Mesenchymal stem cell (in vitro differentiated cells and primary cell): ENCODE measurements at places on chromosomes 13 and 19.
A peak's percentile ranks its signal among the peaks of the same experiment; 100 is the strongest.

GRCh38 chr13:76035711-76036110 is 399.6 kb downstream of the LMO7 start:
- peak; percentile 51 for DNase-seq

GRCh38 chr13:41199526-41199925 is 5.2 kb upstream of the KBTBD7 start:
- DNase-seq, result no peak

DNA sequence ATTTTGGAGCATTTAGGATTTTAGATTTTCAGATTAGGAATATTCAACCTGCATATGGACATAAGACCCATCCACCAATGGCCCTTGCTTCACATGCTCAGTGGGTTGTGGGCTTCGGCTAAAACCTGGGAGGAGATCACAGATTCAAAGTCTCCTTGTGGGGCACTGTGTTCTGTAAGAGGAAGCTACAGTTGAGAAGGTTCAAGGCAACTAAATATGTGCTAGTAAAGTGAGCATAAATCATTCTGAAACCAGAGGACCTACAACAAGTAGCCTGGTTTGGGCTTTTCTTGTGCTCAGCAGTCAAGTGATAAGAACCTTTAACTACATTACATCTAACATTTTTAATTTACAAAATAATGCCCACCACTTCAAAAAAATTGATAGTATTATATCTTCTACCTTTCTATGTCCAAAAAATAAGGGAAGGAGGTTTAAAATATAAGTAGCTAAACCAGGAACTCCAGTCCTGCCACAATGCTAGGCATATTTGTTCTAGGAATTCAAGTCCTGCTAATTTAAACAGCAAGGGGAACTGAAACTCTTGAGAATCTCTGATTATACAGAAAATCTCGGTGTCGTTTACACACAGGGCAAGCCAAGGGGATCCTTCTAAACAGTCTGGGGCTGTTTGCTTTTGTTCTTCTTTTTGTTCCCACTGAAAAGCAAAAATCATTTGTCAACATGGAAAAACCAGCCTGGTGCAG is 36.6 kb downstream of the FOXO1 start:
- no peak for DNase-seq

DNA sequence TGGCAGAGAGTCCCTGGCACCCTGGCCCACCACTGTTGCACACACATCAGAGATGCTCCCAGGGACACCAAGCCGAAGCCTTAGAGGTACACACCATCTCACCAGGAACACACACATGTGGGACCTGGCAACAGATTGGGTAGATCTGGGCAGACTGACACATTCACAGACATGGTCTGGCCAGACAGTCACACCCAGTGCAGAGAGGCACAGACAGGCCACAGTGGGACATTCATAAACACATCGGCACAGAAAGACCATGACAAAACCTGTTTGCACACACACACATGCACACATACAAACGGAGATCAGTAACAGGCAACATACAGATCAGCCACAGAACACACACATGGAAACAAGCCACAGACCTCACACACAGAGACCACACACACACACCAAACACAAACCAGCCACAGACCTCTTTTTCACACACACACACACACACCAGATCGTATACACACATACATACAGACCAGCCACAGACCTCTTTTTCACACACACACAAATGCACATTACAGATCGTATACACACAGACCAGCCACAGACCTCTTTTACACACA is 6.3 kb upstream of the JUNB start:
- peak; percentile 76 for DNase-seq

- DNase-seq, result no peak
These were observed 2.4 kb upstream of the NCAN start for GRCh38 chr19:19209372-19209771.

GRCh38 chr19:44645407-44646048 is 1.8 kb downstream of the PVR start:
- peak; percentile 18 for DNase-seq

DNA sequence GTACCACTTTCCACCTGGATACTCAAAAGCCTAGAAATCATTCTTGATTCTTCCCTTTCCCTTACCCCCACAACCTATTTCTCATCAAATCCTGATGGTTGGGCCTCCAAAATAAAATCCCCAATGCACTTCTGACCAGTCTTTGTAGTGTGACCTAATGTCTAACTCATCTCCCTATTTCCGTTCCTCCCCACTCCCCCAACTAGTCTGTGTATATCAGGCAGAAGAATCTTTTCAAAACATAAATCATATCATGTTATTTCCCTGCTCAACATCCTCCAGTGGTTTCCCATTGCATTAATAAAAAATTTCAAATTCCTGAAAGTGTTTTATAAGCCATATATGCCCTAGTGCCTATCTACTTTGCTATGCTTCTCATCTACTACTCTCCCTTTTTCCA is 17.7 kb downstream of the CCDC122 start:
- no peak for DNase-seq

GRCh38 chr13:43573802-43574514 is 212.8 kb downstream of the ENOX1 start:
- peak; percentile 42 for DNase-seq

- DNase-seq, result no peak
These were observed 202.4 kb upstream of the SOX1 start for GRCh38 chr13:111864566-111864965.

DNA sequence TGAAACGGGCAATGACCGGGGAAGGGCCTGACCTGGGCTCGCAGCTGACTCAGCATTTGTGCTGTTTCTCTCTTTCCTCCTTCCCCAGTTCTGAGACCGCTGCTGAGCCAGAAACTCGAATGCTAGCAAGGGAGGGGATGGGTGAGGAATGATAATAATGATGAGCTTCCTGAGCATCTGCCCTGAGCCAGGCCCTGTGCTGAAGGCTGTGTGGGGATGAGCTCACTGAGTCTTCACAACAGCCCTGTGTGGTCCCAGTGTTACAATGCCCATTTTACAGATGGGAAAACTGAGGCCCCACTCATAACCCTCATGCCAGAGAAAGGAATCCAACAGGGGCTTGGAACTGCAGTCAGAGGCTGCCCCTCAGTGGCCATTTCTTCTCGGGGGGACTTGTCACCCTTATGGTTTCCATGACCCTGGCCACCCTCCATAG is 8.1 kb downstream of the SULT2B1 start:
- DNase-seq, result no peak

GRCh38 chr19:36572593-36573019 is 486 bp downstream of the ZNF529 start:
- DNase-seq, result no peak

DNA sequence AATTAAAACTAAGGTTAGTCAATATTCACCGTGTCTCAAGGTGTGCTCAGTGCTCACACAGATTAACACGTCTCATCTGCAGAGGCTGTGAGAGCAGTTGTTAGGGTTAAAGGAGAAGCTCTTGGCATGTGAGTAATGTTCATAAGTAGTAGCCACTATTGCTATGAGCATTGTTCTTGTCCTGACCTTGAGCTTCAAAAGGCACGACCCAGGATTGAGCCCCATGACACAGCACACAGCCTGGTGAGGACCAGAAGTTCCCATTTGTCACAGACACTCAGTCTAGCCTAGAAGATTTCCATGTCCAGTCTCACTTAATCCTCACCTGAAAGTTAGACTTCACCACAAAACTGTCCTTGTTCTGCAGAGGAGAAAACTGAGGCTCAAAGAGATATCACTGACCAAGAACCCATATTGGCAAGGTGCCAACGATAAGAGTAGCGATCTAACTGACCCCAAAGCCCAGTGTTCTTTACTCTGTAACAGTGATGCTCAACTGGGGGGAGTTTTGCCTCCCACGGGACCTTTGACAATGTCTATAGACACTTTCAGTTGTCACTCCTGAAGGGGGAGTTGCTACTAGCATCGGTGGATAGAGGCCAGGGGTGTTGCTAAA is 26.0 kb downstream of the FPR3 start:
- DNase-seq, result no peak

GRCh38 chr19:6963937-6964336 is 57.3 kb downstream of the MBD3L2B start:
- DNase-seq, result no peak

DNA sequence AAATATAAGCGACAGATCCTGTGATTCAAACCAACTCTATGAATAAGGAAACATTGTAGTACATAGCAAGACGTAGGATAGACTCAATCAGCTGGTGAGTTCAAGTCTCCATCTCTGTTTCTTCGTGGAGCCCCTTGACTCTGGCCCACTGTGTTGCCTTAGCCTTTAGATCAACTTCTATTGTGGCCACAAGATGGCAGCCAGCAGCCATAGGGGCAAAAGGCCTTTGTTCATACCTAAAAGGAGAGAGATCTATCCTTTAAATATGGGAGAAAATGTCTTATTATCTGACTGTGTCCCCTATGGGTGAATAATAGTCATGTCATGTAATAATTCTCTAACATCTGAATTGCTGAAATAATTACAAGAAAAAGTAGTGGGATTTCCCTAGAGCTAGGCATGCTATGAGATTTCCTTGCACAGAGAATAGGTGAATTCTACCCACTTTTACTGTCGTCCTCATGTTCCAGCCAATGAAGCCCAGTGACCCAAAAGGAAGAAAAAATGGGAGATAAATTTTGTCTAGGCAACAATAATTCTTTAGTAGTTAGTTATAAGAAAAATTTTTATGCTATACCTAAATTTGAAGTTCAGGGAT is 129.4 kb downstream of the PCDH20 start:
- DNase-seq, result no peak

- DNase-seq, result peak; percentile 73
These were observed at the start of gene KCTD15 for GRCh38 chr19:33796164-33796875. KCTD15 (plus strand) TSS chr19:33796870; CDS start chr19:33800455, 3,585 bp downstream.

- DNase-seq, result no peak
These were observed 421.6 kb upstream of the KLF12 start for GRCh38 chr13:74555651-74556420.

DNA sequence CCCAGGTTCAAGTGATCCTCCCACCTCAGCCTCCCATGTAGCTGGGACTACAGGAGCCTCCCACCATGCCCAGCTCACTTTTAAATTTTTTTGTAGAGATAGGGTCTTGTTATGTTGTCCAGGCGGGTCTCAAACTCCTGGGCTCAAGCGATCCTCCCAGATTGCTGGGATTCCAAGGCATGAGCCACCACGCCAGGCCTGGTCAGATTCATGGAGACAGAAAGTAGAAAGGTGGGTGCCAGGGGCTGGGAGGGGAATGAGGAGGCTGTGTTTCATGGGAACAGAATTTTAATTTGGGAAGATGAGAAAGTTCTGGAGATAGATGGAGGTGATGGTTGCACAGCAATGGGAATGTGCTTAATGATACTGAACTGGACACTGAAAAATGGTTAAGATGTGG is 22.3 kb downstream of the ARHGEF18 start:
- no peak for DNase-seq

DNA sequence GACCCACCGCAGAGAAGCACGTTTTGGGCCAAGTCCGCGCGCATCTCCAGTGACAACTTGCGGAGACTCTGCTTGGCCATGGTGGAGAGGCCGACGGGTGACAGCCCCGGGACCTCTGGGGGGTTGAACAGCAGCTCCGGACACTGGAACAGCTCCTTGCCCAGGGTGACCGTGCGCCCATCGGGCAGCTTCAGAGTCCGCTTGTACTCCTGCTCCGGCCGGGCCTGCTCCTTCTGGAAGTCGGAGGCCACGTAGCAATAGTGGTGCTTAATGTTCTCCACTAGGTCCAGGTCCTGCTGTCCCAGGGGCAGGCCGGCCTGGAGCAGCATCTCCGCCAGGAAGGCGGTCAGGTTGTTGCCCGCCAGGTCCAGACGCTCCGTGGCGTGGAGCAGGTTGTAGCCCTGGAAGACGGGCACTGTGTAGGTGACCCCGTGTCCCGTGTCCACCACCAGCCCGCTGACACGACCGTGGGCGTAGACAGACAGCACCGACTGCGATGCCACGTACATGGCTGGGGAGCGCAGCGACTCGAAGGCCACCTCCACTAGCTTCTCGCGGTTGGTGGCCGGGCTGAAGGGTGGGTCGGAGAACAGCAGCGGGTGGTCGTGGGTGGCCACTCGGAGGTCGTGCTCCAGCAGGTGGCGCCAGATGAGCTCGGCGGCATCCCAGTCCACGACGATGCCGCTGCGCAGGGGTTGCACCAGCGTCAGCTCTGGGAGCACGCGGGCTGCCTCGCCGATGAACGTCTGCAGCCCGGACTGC is 743 bp downstream of the ACTL9 start:
- no peak for DNase-seq

- DNase-seq, result no peak
These were observed 16.0 kb downstream of the FGF9 start for GRCh38 chr13:21686751-21687391.

DNA sequence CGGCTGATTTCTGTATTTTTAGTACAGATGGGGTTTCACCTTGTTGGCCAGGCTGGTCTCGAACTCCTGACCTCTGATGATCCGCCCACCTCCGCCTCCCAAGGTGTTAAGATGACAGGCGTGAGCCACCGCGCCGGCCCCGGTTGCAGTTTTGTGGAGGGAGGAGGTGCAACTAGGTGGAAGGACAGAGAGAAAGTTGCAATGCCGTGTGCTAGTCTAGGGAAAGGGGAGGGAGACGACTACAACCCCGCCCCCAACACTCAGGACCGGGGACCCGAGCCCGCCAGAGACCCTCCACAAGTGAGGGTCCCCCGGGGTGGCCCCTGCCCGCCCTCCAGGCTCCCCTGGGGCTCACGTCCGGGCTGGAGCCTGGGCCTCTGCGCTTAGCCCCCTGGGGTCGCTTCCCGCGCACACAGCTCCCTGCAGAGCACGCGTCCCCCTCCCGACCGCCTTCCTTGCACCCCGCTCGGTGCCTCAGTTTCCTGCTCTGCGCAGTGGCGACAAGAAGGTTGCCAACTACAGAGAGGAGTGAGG is 1.2 kb upstream of the ARID3A start:
- peak; percentile 28 for DNase-seq

GRCh38 chr13:113057084-113057483 is 48.5 kb upstream of the F7 start:
- DNase-seq, result no peak

DNA sequence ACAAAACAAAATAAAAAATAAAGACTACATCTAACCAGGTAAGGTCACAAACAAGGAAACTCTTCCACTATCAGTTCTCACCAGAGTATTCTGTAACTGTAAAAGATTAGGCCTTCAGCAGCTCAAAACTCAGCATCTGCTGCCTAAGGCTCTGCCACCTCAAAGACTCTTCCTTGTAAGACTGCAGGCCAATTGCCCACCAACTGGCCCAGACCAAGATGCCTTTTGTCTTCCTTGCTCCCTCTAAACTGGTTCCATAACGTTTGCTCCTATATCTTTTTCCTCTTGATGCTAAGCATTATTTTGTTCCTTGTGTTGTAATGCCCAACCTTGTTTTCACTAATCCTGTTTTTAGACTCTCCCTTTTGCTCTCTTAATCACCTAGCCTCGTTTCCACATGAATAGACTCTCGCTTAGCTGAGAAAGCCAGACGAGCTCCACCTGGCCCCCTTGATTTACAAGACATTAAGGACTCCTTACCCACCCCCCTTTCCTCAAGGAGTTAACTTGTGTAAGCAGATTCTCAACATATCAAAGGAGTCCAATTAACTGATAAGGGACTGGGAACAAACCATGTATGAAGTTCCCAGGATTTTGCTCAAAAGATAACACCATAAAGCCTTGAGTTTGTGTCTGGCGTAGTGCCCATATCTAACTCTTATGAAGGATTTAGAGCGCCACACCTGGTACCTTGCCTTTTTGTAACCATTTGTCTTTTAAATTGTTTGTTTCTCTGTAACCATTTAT is 1.5 kb downstream of the ZNF814 start:
- DNase-seq, result peak; percentile 19

GRCh38 chr19:45477186-45477585 is 9.4 kb downstream of the FOSB start:
- peak; percentile 92 for DNase-seq

GRCh38 chr13:99356262-99357091 is 49.3 kb upstream of the GPR183 start:
- DNase-seq, result peak; percentile 97

GRCh38 chr13:102642475-102642874 is 45.7 kb downstream of the TPP2 start:
- DNase-seq, result no peak

- DNase-seq, result peak; percentile 56
These were observed 16.5 kb upstream of the B3GNT3 start for GRCh38 chr19:17778251-17778967.
